Hematopoietic multipotent progenitor cell (in vitro differentiated cells): ENCODE measurements at places on chromosomes 7 and 10.
A peak's percentile ranks its signal among the peaks of the same experiment; 100 is the strongest.

DNA sequence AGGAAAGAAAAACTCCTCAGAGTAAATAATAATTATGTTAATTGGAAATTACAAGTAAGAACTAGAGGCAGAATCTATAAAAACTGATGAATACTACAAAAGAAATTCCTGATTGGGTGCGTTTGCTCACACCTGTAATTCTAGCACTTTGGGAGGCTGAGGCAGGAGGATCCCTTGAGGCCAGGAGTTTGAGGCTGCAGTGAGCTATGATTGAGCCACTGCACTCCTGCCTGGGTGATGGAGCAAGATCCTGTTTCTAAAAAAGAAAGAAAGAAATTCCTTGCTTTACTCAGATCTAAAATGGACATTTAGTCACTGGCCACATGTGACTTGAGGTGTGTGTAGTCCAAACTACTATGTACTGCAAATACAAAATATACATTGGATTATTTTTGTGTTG, 42.0 kb downstream of the MCU start:
- no peak for DNase-seq

- no peak for DNase-seq
Measured at GRCh38 chr7:91357379-91357778, 93.1 kb downstream of the FZD1 start.

DNA sequence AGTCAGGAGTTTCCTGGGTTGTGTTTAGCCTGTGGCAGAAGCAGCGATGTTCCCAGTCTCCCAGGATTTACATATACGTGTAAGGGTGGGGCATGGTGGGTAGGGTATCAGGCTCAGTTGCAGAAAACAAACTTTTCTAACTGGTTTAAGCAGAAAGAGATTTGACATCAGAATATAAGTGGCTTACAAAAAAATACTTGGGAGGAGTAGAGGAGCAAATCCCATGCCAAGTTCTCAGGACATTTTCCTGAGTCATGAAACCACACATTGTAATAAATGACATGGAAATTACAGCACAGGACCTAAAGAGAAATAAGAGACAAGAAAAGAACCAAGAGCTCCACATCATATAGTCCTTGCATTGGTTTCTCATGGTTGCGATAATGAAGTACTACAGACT, 26.2 kb upstream of the FRMD4A start:
- DNase-seq: no peak

DNA sequence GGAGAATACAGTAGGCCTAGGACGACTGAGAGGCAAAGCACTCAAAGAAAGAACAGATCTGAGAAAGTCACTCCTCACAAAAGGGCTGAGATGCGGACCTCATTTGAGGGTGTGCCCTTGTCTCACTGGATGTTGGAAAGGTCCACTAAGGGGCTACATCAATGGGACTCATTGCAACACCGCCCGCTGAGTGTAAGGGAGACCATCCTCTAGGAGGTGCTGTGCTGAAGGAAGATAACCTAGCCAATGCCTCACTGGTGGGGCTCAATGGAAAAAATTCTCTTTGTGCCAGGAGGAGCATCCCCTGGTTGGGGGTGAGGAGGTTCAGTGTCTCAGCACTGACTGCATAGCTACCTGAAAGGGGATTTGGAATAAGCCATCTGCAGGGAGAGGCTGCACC, 758.7 kb upstream of the CELF2 start:
- DNase-seq: no peak

DNA sequence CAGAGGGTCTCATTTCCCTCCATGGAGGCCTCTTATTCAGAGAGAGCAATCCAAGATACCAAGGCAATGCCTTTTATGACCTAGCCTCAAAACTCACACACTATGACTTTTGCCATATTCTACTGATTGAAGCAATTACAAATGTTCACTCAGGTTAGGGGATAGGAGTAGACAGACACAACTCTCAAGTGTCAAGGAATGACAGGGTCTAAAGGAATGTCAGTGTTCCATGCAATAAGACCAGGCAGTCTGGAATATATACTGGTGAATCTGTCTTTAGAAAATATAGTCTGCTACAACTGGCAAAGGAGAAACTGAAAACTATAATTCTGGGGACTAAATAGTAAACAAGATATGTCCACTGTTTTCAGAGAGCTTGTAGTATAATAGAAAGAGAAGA, 283.9 kb downstream of the PRKG1 start:
- no peak for DNase-seq

GRCh38 chr7:101173752-101174244, 6.3 kb downstream of the NAT16 start:
- DNase-seq: peak; percentile 61

DNA sequence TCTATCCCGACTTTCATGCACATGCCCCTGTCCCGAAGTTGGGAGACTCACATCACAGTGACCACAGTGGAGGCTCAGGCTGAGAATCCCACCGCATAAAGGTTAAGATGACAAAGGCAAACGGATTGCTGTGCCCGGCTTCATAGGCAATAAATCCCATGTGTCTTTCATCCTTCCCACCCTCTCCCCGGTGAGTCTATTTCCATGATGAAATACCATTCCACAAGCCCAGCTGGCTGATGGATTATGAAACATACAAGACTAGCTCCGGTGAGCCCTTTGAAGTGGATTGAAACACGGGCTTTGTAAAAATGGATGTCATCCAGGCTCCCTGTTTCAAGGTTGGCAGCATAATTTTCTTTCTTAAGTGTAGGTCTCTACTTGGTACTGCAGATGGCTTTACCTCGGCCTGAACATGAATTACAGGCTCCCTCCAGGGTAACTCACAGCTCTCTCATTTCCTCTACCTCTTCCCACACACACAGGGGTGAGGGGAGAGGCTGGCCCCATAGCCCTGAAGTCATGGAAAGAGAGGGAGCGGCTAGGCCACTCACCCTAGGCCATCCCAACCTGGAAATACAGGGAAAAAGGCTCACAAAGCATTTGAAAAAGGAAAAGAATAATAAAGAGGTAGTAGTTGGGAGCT, 92.0 kb upstream of the CALN1 start:
- DNase-seq: no peak

GRCh38 chr10:18216482-18216881, 76.3 kb downstream of the CACNB2 start:
- DNase-seq: no peak

DNA sequence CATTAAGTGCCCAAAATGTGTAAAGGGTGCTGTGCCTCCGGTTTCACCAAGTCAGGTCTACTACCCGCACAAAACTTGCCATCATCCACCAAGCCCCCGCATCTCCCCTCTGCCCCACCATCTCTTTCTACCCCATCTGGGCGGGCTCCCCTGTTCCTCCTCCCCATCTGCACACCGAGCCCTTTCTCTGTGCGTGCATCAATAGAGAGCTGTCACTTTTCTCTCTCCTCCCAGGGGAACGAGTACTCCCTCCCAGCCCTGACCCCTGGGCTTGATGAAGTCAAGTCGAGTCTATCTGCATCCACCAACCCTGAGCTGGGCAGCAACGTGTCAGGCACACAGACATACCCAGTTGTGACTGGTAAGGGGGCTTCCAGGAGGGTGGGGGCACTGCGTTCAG, 63.5 kb downstream of the PAX2 start:
- no peak for DNase-seq

DNA sequence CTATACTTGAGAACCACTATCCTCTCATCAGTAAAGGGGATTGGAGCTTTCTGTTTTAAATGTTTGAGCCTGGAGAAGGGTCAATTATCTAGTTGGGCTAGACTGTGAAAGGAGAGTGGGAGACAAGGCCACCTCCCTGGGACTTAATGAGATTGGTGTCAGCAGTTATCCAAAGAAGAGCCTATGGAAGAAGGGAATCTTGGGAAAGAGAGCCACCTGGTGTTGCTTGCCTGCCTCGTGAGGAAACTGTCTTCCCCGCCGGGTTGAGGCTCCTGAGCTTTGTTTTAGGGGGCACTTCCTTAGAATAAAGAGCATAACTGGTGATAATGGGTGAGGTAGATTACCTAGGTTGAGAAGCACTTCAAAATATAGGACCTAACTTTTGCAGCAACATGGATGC, 32.0 kb upstream of the ABCB4 start:
- DNase-seq: no peak

DNA sequence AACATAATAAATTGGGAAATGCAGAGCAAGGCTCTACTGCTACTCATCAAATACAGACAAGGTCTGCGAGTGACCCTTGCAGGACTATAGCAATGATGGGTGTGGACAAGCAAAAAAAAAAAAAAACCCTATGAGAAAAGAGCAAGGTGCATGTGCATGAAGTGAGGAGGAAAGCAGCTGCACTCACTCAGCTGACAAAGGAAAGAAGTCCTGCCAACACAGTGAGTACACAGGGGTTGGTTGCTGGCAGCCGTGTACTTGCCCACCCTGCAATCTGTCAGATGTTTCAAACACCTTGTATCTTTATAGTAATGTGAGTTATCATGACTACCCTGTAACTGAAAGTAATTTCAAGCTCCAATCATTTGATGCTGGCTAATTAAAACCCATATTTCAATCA, 20.5 kb downstream of the CHCHD3 start:
- no peak for DNase-seq

GRCh38 chr7:76047305-76047810, 442 bp downstream of the STYXL1 start:
- no peak for DNase-seq

- no peak for DNase-seq
Measured at GRCh38 chr10:69583106-69583505, 9.9 kb upstream of the NEUROG3 start.

DNA sequence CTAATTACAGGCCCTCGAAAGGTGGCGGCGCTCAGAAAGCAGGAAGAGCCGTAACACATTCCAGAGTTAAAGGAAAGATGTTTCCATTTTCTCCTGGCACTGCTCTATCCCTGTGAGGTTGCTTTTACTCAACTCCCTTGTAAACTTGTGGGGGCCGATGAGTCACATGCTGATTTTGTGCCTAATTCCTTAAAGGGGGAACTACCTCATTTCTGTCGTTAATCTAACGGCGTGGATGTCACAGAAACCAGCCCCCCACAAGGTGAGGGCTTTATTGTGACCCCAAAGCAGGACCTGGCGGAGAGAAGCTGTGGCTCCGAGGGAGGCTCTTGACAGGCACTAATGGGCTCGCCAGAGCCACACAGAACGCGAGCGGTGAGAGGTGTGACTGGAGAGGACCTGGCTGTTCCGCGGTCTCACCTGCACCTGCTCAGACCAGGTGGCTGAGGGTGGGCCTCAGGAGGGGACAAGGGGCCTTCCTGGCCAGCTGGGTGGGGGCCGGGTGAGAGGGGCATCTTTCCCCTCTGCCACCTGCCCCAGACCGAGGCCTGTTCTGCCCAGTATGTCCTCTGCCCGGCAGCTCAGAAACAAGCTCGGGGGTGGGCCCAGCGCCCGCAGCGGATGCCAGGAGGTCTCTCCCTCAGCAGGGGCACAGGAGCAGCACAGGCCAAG, 50.9 kb downstream of the CALML3 start:
- no peak for DNase-seq

DNA sequence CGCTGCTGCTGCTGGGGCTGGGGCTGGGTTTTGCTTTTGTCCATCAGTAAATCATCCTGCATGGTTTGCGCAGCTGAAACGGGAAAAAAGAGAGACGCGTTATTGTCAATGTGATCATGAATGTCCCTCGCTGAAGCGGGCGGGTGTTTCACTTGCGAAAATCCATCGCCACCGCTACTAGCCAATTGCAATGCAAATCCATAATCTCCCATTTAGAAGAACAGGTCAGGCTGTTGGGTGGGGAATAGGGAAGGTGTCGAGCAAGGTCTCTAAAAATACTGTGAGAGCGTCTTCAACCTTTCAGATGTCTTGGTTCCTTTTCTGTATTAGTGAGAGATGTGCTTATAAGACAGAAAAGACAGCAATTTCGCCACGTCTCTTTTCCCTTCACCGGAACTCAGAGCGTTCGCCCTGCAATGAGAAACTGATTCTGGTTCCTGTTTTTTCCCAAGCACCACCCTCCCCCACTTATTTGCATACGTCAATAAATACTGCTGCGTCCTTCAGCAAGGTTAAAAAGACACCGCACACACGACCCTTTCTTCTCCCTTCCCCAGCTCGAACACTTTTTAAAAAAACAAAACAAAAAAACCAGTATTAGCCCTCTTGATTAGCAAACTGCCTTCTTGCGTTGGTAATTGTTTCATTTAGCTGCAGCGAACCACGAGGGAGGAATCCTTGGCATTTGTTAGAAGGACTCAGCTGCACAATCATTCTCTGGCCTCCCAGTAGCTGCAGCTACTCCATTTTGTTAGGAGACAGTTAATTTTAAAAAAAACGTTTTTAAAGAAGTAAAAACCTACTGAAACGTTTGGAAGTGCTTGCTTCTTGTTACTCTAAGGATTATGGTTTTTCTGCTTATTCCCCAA, 50.4 kb downstream of the CPEB3 start:
- DNase-seq: no peak

GRCh38 chr7:158655931-158656441, 48.6 kb downstream of the NCAPG2 start:
- DNase-seq: no peak

DNA sequence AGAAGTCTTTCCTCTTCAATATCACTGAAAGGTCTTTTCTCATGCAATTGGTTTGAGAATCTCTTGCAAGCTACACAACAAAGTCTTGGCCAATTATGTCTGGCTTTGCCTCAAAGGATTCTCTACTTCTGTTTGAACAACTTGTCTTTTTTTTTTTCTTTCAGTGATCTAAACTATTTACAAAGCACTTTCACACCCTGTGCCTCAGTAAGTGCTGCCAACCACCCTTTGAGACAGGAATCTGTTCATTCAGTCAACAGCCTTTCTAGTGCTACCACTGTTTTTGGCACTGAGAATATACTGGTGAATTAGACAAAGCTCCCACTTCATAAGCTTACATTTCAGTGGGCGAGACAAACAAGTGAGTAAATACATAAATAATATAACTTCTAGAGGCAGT, 26.9 kb upstream of the SDK1 start:
- DNase-seq: no peak

GRCh38 chr7:116516324-116516723, 8.5 kb upstream of the CAV1 start:
- no peak for DNase-seq

GRCh38 chr7:129014501-129015101, 40.3 kb downstream of the TNPO3 start:
- no peak for DNase-seq

DNA sequence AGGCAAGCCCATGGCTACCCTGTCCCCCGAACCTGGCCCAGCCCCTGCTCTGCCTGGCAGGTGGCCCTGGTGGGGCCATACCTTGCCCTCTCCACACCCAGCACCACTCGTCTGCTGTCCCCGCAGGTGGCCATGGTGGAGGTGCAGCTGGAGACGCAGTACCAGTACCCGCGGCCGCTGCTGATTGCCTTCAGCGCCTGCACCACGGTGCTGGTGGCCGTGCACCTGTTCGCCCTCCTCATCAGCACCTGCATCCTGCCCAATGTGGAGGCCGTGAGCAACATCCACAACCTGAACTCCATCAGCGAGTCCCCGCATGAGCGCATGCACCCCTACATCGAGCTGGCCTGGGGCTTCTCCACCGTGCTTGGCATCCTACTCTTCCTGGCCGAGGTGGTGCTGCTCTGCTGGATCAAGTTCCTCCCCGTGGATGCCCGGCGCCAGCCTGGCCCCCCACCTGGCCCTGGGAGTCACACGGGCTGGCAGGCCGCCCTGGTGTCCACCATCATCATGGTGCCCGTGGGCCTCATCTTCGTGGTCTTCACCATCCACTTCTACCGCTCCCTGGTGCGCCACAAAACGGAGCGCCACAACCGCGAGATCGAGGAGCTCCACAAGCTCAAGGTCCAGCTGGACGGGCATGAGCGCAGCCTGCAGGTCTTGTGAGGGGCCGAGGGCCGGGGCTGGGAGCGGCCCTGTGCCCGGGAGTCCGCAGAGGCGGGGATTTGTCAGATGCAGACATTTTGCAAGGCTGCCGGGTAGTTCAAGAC, 13.2 kb downstream of the ORAI2 start:
- no peak for DNase-seq
